SK-N-SH (cell line): ENCODE measurements at places on chromosomes 1 and 21. TPM values are rescaled to one million over a fixed set of nuclear protein-coding genes. Genes with fewer than 3 reads are reported as not detected.

CD1D gene
- polyA plus RNA-seq, result not detected in 2 replicates

LEFTY2 gene
- not detected in 2 replicates for polyA plus RNA-seq

PPFIA4 gene
- polyA plus RNA-seq, result 4.4 and 5.5 TPM in 2 replicates

TENT5C gene
- polyA plus RNA-seq, result 0.90 and 1.2 TPM in 2 replicates

OR2L13 gene
- 0.15 and 0.23 TPM in 2 replicates for polyA plus RNA-seq

A3GALT2 gene
- 0.07 TPM in 1 of 2 replicates, not detected in the other for polyA plus RNA-seq

CD247 gene
- polyA plus RNA-seq, result 0.08 TPM in 1 of 2 replicates, not detected in the other

GRCh38 chr1:211521102-211521815, 29.3 kb upstream of the RD3 start:
- no peaks in the 10 kb centered on the region for H3K36me3 ChIP-seq
- no peaks in the 10 kb centered on the region for H3K27me3 ChIP-seq
- no peaks in the 10 kb centered on the region; the same call in 1 of the 2 replicates for H3K4me1 ChIP-seq
- no peak overlapping the region for H3K4me3 ChIP-seq
- DNase-seq, result no peak
- no peak overlapping the region for H3K27ac ChIP-seq

GRCh38 chr1:210132582-210132981, 100.0 kb upstream of the SERTAD4 start:
- no peak for DNase-seq
- H3K4me1 ChIP-seq, result no peaks in the 10 kb centered on the region
- H3K36me3 ChIP-seq, result peaks cover 4% of the 10 kb centered on the region
- H3K4me3 ChIP-seq, result no peak overlapping the region
- no peaks in the 10 kb centered on the region for H3K27me3 ChIP-seq

DNA sequence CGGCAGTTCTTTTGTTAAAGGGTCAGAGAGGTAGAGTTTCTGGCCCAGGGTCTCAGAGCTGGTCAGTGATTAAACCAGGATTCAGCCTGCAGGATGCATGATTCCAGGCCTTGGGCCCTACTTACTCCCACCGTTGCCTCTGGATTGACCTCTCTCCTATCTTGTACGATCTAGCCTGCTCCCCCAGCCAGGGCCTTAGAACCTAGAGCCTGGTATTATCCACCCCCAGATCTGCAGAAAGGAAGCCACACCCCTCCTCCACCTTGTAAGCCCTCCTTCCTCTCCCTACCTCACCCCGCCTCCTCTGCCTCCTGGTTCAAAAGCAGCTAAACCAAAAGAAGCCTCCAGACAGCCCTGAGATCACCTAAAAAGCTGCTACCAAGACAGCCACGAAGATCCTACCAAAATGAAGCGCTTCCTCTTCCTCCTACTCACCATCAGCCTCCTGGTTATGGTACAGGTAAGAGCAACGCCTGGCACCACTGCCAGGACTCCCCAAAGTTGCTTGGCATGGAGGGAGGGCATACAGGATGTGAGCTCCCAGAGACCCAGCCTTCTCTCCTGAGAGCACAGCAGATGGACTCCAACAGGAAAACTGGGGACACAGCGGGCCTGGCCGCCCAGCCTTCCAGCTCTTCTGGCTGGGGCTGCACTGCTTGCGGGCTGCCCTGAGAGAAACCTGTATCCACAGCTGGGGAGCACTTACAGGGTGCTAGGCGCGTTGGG, at the start of gene CD52:
TSS of gene CD52 (plus strand) at position 347 of the 726 bp plus-strand sequence. CDS start at position 407, 60 bp downstream.
- peaks cover 3% of the 10 kb centered on the region; the same call in 1 of the 2 replicates for H3K4me1 ChIP-seq
- no peak within 1 kb of the TSS for H3K4me3 ChIP-seq
- H3K27ac ChIP-seq, result no peak within 1 kb of the TSS
- H3K27me3 ChIP-seq, result peaks cover 8% of the 10 kb centered on the region; the same call in 1 of the 2 replicates
- DNase-seq, result no peak
- no peaks in the 10 kb centered on the region for H3K36me3 ChIP-seq

DNA sequence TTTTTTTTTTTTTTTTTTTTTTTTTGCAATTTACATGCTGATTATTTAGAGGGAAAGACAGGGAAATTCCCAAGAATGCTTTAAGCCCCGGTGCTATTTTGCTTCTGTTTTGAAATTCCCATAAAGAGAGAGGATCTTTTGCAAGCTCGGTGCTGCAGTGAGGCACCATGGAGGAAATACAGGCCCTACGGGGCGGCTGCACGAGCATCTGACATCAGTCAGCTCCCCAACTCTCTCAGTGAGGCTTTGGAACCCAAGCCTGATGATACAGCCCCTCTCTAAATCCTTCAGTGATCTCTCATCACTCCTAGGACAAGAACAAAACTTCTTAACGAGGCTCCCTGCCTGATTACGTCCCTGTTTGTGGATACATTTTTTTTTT, 791 bp upstream of the CHI3L1 start:
- no peaks in the 10 kb centered on the region for H3K36me3 ChIP-seq
- H3K4me3 ChIP-seq, result no peak overlapping the region
- no peak overlapping the region for H3K27ac ChIP-seq
- no peaks in the 10 kb centered on the region for H3K4me1 ChIP-seq

DNA sequence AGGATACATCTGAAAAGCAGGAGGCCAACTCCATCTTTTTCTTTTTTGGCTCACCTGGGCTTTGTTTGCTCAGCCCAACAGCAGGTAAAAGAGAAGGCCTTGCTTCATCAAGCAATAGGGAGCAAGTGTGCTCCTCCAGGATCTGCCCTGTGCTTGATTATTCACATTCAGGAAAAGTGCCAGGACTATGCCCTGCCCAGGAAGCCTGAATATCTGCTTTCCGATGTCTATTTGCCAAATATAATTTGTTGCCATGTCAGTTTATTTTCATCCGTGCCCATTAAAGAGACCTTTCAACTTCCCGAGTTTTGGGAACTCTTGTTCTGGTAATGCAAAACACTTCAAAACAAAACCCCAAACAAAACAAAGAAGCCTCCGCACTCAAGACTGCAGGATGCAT, 185.3 kb downstream of the CDC7 start:
- H3K27ac ChIP-seq, result no peak overlapping the region
- no peak for DNase-seq
- H3K27me3 ChIP-seq, result peaks cover 50% of the 10 kb centered on the region; the same call in 1 of the 2 replicates
- no peaks in the 10 kb centered on the region; the same call in 1 of the 2 replicates for H3K4me1 ChIP-seq
- no peak overlapping the region for H3K4me3 ChIP-seq
- no peaks in the 10 kb centered on the region for H3K36me3 ChIP-seq

DNA sequence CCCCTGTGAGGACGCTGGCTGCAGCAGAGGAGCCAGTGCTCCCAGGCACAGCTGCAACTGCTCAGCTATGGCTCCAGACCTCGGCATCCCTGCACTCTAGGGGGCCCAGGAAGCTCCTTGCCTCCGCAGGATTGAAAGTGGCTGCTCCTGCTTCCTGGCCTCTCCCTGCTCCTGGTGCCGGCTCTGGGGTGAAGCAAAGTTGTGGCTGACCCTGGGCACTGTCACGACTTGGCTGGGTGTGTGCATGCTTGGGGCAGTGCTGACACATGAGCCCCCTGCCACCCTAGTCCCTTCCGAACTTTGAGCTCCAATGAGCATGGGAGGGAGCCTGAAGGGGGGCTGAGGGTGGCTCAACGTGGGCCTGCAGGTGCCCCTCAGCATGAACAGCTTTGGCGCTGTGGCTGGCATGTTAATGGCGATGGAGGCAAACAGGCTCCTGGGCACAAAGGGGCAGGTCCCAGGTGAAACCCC, 1512.2 kb downstream of the KCNT2 start:
- DNase-seq, result no peak
- H3K4me1 ChIP-seq, result no peaks in the 10 kb centered on the region
- H3K27me3 ChIP-seq, result no peaks in the 10 kb centered on the region
- no peaks in the 10 kb centered on the region for H3K36me3 ChIP-seq
- H3K27ac ChIP-seq, result no peak overlapping the region

DNA sequence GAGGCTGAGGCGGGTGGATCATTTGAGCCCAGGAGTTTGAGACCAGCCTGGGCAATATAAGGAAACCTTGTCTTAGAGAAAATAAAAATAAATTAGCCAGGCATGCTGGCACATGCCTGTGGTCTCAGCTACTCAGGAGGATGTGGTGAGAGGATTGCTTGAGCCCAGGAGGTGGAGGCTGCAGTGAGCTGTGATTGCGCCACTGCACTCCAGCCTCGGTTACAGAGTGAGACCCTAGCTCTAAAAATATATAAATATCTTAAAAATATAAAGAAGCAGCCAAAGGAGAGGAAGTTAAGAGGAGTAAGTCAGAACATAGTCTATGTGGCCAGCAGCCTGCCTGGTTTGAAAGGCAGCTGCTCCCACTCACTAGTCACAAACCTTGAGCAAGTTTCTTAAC, 4.5 kb upstream of the IL10RB start:
- no peaks in the 10 kb centered on the region for H3K27me3 ChIP-seq
- H3K4me3 ChIP-seq, result no peak overlapping the region
- no peaks in the 10 kb centered on the region for H3K4me1 ChIP-seq
- 0 out of 2 replicates have a peak overlapping the region, but pooled peaks have one; percentile 31 for H3K27ac ChIP-seq
- no peak for DNase-seq

DNA sequence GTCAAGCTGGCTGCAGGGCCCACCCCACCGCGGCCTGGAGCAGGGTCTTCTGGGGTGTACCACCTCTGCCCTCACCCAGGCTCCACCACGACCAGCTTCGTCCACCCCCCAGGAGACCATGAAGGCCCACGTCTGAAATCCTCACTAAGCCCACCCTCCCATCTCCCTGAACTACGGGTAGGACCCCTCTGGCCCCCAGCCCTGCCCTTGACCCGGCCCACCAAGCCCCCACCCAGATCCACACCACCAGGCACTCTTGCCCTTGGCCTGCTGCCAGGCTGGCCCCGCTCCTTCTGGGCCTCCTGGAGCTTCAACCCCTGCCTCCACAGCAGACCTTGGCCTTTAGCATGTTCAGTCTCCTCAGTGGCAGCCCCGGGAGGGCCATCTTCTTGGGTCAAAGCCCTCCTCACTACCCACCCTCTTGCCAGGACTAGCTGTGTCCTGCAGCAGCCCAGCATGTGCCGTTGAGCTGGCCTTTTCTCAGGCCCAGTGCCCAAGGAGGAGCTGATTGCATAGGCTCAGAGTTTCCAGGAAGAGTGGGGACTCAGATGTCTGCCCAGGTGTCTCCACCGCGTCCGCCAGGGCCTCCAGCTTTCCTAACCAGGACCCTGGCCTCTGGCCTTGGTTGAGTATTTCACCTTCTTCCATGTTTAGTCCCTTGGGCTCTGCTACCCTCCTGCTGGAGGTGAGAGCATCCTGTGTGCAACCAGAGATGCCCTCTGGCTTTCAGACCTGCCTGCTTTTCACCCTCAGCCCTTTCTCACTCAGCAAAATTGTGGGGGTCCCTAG, 17.7 kb upstream of the SAMD11 start:
- no peak overlapping the region for H3K4me3 ChIP-seq
- H3K27ac ChIP-seq, result no peak overlapping the region
- DNase-seq, result peak; percentile 48
- no peaks in the 10 kb centered on the region for H3K36me3 ChIP-seq
- H3K27me3 ChIP-seq, result no peaks in the 10 kb centered on the region

DNA sequence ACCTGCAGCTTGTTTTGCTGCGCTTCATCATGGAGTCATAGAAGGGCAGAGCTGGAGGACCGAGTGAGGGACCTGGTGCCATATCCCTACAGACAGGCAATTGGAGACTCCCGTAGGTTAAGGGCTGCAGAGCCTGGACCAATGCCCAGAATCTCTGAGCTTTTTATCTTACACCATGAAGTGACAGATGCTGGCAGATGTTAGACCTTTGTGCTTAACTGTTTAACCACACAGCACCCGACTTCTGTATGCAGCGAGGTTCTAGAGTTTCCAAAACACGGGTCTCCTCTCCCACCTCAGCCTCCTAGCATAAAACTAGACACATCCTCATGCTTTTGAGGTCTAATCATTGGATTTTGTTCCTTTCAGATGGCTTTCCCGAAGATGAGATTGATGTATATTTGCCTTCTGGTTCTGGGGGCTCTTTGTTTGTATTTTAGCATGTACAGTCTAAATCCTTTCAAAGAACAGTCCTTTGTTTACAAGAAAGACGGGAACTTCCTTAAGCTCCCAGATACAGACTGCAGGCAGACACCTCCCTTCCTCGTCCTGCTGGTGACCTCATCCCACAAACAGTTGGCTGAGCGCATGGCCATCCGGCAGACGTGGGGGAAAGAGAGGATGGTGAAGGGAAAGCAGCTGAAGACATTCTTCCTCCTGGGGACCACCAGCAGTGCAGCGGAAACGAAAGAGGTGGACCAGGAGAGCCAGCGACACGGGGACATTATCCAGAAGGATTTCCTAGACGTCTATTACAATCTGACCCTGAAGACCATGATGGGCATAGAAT, 47.6 kb downstream of the B3GALT5 start:
- H3K27ac ChIP-seq, result peak overlapping the region; percentile 58
- H3K4me1 ChIP-seq, result peaks cover 7% of the 10 kb centered on the region; the same call in 1 of the 2 replicates
- H3K36me3 ChIP-seq, result no peaks in the 10 kb centered on the region
- H3K4me3 ChIP-seq, result no peak overlapping the region

DNA sequence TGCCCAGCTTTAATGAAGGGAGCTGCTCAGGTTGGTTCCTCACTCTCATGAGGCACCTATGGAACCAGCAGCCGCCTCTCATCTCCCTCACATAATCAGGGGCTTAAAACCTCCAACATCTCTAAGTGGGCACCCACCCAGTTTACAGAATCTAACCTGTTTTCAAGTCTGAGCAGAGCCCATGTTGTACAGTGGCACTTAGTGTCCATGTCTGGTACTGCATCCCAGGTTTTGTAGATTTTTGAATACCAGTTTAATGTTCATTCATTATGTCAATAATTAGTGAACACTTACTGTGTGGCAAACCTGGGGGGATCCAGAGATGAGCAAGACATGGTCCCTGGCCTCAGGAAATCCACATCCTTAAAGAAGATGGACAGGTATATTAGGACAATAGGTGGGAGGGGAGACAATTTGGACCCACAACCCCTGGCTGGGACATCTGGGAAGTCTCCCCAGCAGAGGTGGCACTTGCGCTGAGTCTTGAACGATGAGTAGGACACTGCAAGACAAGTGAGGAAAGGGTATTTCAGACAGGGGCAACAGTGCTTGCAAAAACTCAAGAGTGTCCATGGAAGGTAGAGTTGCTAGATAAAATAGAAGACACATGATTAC, 83.3 kb downstream of the LACTBL1 start:
- 0 out of 2 replicates have a peak, but pooled peaks cover 9% of the 10 kb centered on the region for H3K4me1 ChIP-seq
- H3K36me3 ChIP-seq, result peaks cover 20% of the 10 kb centered on the region
- H3K27ac ChIP-seq, result peak overlapping the region; percentile 29; the same call in 1 of the 2 replicates

DNA sequence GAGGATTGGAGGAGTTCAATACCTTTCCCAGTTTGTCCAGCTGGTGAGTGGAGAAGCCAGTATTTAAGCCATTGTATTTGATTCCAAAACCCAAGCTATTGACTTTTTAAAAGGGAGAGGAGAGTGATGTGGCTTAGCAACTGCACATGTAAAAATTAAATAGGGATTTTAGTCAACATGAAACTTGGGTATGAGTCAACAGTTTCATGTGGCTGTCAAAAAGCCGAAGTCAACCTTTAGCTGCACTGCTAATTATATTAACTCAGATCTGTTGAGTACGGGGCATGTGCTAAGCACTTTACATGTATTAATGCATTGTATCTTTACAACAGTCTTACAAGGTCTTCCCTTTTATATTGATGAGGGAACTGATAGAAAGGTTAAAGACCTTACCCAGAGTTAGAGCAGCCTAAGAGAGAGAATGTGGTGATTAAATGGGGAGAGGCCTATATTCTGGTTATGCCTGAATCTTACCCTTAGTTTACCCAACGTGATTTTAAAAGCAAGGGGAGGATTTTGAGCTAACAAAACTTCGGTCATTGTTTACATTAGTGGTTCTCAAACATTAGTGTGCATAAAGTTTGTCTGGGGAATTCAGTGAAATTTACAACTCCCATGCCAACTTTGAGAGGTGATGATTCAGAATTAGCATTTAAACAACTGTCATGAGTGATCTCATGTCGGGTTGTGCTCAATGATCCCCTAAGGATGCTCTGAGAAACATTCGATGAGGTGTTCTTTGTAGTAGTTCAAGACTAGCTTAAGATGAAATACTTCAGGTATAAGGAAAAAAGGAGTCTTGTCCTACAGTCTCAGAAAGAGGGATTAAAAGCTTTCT, 6.9 kb upstream of the SLC35F3 start:
- no peak overlapping the region for H3K27ac ChIP-seq
- no peak for DNase-seq
- H3K4me1 ChIP-seq, result no peaks in the 10 kb centered on the region
- no peak overlapping the region for H3K4me3 ChIP-seq
- H3K27me3 ChIP-seq, result no peaks in the 10 kb centered on the region
